Left colon (tissue), 2 donors: ENCODE measurements at places on chromosomes 3 and 15. TPM values are rescaled to one million over a fixed set of nuclear protein-coding genes. Genes with fewer than 3 reads are reported as not detected.

- no peak for DNase-seq
Measured at GRCh38 chr3:33904730-33905129, 106.3 kb downstream of the PDCD6IP start.

The TF gene
- 0.85 TPM for total RNA-seq

The TBC1D5 gene
- total RNA-seq = 34.7 TPM

The EPHB1 gene
- 0.31 TPM for total RNA-seq
